MCF 10A (cell line): ENCODE measurements at places on chromosomes 1 and 21.

DNA sequence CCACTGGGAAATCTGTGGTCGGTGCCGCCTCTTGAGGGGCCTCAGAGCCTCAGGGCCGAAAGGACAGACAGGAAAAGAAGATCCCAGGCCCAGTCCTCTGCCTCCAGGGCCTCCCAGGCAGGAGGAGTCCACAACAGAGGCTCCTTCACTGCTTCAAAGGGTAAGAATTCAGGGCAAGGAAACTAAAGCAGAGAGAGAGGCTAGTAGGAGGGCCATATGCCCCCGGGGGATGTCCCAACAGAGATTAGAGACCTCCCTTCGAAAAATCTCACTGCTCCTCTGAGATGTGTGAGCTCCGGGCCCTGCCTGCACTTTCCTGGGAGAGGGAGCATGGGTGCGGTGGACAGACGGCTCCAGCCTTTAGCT, 465.9 kb downstream of the NPHP4 start:
- DNase-seq = no peak

GRCh38 chr1:155703216-155703615, 14.3 kb downstream of the DAP3 start:
- DNase-seq = no peak

- no peak for DNase-seq
These were observed 67.6 kb downstream of the PKN2 start for GRCh38 chr1:88751714-88752113.

DNA sequence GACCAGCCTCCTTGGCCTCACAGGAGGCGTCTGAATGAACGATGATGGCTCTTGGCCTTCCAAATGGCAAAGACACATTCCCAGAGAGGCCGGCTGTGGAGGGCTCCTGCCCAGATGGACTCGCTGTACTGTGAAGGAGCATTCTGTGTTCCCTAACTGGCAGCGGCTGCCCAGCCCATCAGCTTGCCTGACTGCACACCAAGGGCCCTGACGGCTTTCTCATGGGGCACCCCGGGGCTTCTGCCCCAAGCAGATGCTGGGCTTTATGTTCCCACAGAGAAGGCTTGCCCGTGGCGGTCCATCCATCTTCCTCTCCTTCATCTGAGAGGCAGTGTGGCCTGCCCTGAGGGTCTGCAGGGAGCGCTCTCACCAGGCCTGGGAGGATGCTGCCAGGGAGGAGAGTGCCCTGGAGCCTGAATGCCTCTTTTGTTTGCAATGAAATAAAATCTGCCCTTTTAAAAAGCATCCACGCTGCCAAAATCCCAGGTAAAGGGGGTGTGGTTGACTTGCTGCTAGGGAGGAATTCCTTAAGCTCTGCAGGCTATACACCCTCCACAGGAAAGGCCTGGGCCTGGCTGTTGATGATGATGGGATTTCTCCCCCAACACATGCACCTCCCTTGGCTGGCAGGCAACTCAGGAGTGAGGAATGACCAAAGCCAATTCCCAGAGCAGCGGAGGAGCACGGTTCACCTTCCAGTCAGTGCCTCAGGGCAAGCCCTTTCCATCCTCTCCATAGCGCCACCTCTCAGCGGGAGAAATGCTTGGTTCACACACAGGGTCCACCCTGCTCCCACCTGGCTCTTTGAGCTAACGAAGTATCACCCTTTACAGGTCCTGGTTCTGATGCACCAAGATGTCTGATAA, 84.6 kb upstream of the SSX2IP start:
- no peak for DNase-seq
